Activated CD4-positive, alpha-beta T cell treated with anti-CD3 and anti-CD28 coated beads, Interleukin-2, amount 10 ng/mL, durations not matched to agents 24 days and 14 days (primary cell): ENCODE measurements at places on chromosomes 3 and 15. TPM values are rescaled to one million over a fixed set of nuclear protein-coding genes. Genes with fewer than 3 reads are reported as not detected.
A peak's percentile ranks its signal among the peaks of the same experiment; 100 is the strongest.

DNA sequence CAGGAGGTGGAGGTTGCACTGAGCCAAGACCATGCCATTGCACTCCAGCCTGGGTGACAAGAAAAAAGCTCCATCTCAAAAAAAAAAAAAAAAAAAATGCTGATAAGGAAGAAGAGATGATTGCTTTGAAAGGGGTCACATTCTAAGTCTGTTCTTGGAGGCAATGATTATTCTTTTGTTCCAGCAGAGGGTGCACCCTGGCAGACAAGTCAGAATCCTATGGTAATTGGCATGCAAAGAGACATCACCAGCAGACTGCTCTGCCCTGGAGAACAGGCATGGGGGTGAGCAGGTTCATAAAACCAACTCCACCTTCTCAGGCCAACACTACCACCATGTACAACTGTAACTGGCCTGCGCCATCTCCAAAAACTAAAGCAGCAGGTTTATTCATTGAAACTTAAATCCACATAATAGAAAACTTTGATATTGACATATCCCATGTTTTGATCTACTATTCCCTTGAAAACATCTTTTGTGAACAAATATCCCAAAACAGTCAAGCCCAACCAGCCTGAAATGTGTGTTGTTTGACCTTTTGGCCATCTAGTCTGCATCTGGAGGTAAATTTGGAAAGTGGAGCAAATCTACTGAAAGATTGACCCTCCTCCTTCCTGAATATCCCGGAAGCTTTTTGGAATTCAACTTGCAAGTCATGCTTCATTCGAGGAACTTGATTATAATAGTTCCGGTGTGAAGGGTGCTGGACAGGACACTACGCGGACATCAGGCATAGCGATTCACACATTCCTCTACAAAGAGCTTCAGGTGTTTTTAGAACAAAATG, 100.3 kb downstream of the MECOM start:
- H3K4me1 ChIP-seq = no peaks in the 10 kb centered on the region
- H3K27me3 ChIP-seq = peaks cover 4% of the 10 kb centered on the region
- H3K36me3 ChIP-seq = no peaks in the 10 kb centered on the region
- no peak overlapping the region for H3K27ac ChIP-seq

DNA sequence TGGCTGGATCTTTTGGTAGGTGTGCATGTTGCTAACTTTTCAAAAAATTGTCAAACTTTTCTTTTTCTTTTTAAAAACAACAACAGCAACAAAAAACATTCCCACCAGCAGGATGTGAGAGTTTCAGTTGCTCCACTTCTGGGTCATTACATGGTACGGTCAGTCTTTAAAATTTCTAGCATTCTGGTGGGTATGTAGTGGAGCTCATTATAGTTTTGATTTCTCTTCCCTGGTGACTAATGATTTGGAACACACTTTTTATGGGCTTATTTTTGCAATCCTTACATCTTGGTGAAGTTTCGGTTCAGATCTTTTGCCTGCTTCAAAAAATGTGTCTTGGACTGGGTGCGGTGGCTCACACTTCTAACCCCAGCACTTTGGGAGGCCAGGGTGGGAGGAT, 19.3 kb downstream of the ATP1B3 start:
- no peak overlapping the region for H3K27ac ChIP-seq
- no peak for DNase-seq
- peaks cover 39% of the 10 kb centered on the region for H3K4me1 ChIP-seq

- H3K4me3 ChIP-seq = no peak overlapping the region
- DNase-seq = no peak
- H3K4me1 ChIP-seq = peaks cover 12% of the 10 kb centered on the region
- H3K27ac ChIP-seq = no peak overlapping the region
- no peaks in the 10 kb centered on the region for H3K27me3 ChIP-seq
Measured at GRCh38 chr3:177948716-177949425, 587.4 kb upstream of the KCNMB2 start.

- H3K36me3 ChIP-seq = peaks cover 45% of the 10 kb centered on the region
- H3K27me3 ChIP-seq = no peaks in the 10 kb centered on the region
- H3K4me3 ChIP-seq = peak overlapping the region; percentile 61
- H3K27ac ChIP-seq = peak overlapping the region; percentile 93
- peaks cover 80% of the 10 kb centered on the region for H3K4me1 ChIP-seq
- peak; percentile 86 for DNase-seq
Measured at GRCh38 chr3:30643763-30644462, 37.5 kb downstream of the TGFBR2 start.

DNA sequence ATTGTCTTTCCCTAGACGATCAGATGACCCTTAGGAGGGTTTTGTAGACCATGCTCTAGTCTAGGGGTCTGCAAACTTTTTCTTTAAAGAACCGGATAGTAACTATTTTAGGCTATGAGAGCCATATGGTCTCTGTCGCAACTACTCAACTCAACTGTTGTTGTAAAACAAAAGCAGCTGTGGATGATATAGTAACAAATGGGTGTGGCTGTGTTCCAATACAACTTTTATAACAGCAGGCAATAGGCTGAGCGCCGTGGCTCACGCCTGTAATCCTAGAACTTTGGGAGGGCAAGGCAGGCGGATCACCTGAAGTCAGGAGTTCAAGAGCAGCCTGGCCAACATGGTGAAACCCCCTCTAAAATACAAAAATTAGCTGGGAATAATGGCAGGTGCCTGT, 6.1 kb upstream of the CMTM6 start:
- peaks cover 2% of the 10 kb centered on the region for H3K27me3 ChIP-seq
- no peaks in the 10 kb centered on the region for H3K36me3 ChIP-seq
- no peak for DNase-seq

- H3K36me3 ChIP-seq = no peaks in the 10 kb centered on the region
- no peak for DNase-seq
- H3K27me3 ChIP-seq = no peaks in the 10 kb centered on the region
- H3K4me3 ChIP-seq = no peak overlapping the region
- no peaks in the 10 kb centered on the region for H3K4me1 ChIP-seq
- no peak overlapping the region for H3K27ac ChIP-seq
Measured at GRCh38 chr3:109973733-109974132, 636.4 kb upstream of the DPPA4 start.

GRCh38 chr3:129836381-129837064, 57.0 kb downstream of the TMCC1 start:
- H3K27ac ChIP-seq = no peak overlapping the region
- DNase-seq = no peak
- H3K36me3 ChIP-seq = peaks cover 6% of the 10 kb centered on the region
- H3K27me3 ChIP-seq = no peaks in the 10 kb centered on the region

GRCh38 chr15:66673410-66674322, 28.4 kb upstream of the SMAD6 start:
- H3K36me3 ChIP-seq = no peaks in the 10 kb centered on the region
- peaks cover 11% of the 10 kb centered on the region for H3K4me1 ChIP-seq
- peak overlapping the region; percentile 29 for H3K27ac ChIP-seq
- no peaks in the 10 kb centered on the region for H3K27me3 ChIP-seq
- no peak overlapping the region for H3K4me3 ChIP-seq

DNA sequence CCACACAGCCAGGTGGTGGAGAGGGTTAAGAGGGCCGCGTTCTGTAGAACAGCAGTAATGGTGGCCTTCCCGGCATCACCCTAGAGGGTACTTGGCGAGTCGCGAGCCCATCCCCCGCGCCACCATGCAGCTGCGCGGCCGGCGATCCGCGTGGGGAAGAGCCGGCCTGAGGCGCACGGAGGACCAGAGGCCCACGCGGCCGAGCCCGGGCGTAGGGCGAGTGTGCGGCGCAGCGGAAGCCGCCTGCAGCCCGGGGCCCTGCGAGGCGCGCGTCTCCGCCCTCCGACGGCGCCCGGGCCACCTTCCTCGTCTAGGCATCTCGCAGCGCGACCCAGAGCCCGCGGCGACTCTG, 423 bp downstream of the TKT start:
- peaks cover 33% of the 10 kb centered on the region for H3K4me1 ChIP-seq
- H3K27ac ChIP-seq = peak overlapping the region; percentile 93

DNA sequence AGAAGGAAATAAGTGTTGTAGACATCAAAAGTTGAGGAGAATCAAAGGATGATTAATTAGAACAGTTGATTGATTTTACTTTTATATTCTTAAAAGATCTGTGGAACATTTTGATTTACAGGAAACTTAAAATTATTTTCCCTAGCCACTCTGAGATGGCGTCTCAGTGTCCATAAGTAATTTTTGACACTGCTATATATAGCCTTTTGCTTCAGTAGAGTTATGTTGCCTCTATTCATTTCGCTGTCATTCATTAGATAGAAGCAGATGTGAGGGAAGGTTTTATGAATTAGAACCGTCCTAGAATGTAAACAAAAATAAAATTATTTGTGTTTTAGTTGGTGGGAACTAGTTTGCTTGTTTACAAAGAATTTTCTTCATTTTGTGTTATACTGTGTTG, 51.1 kb upstream of the EIF3J start:
- no peak overlapping the region for H3K27ac ChIP-seq
- no peaks in the 10 kb centered on the region for H3K27me3 ChIP-seq
- H3K4me1 ChIP-seq = peaks cover 18% of the 10 kb centered on the region
- peaks cover 39% of the 10 kb centered on the region for H3K36me3 ChIP-seq
- no peak for DNase-seq

DNA sequence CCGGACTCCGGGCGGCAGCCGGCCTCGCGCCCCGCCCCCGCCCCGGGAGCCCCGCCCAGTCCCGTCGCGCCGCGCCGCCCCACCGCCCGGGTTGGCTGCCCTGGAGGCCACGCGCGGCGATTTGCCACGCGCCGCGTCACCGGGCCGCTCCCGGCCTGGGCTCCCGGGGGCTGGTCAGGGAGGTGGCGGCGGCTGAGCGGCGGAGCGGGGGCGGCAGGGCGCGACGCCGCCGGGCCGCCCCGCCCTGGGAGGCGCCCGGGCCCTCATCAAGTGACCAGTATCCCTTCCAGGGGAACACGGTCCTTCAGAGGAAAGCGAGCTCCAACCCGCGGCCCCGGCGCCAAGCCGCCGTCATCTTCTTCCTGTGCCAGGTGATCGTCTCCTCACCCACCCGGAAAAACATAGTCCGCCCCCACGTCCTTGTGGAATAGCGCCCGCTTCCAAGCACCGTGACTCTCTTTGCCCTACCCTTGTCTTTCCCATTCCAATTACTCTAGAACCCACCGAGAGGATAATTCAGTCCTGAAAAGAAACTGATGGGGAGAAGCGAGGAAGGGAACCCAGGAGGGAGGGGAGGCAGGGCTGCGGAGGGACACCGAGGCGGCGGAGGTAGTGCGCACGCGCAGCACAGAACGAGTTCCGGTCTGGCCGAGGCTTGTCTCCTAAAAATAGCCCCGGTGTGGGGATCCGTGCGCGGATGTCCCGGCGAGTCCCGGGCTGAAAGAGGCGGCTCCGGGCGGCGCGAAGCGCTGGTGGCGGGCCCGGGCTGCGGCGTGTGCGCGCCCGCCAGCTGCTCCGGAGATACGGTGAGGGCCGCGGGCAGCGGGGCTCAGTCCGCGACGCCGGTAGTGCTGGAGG, at the start of gene MEF2A:
Gene MEF2A (plus strand): TSS at position 686 of the 858 bp plus-strand sequence. CDS start 67,136 bp downstream, outside the sequence.
- H3K27ac ChIP-seq = peak within 1 kb of the TSS; percentile 96
- H3K36me3 ChIP-seq = peaks cover 3% of the 10 kb centered on the region
- peak within 1 kb of the TSS; percentile 97 for H3K4me3 ChIP-seq
- peak; percentile 97 for DNase-seq
- peaks cover 27% of the 10 kb centered on the region for H3K4me1 ChIP-seq

CHRD gene
- 0.07 TPM in 1 of 2 replicates, not detected in the other for total RNA-seq

ARPP21 gene
- total RNA-seq = not detected in 2 replicates

RBP2 gene
- not detected in 2 replicates for total RNA-seq

NAALADL2 gene
- not detected in 2 replicates for total RNA-seq

THPO gene
- total RNA-seq = not detected in 2 replicates

LIPC gene
- 0.80 and 0.93 TPM in 2 replicates for total RNA-seq

TBC1D23 gene
- 17.6 and 19.4 TPM in 2 replicates for total RNA-seq

ACP3 gene
- total RNA-seq = not detected in 2 replicates
